ENCODE measurements at places on chromosomes 4 and X. TPM values are rescaled to one million over a fixed set of nuclear protein-coding genes. Genes with fewer than 3 reads are reported as not detected.

DNA sequence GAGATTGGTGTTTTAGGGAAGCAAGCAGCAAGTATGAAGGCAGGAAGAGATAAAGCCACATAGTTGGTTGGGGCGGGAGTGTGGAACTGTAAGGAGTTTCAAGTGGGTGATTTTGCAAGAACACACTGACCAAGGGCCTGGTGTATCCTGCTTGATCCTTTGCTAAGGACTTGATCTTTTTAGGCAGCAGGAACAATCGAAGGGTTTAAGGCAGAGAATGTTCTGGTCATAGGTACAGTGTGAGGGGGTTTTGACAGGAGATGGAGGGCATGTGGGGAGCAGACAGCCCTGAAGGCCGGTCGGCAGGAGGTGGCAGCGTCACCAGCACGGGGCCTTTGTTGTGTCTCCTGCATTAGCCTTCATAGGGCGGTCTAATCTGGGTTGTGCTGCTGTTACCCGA, 54.7 kb downstream of the FAM193A start:
- DNase-seq, result peak; percentile 14

DNA sequence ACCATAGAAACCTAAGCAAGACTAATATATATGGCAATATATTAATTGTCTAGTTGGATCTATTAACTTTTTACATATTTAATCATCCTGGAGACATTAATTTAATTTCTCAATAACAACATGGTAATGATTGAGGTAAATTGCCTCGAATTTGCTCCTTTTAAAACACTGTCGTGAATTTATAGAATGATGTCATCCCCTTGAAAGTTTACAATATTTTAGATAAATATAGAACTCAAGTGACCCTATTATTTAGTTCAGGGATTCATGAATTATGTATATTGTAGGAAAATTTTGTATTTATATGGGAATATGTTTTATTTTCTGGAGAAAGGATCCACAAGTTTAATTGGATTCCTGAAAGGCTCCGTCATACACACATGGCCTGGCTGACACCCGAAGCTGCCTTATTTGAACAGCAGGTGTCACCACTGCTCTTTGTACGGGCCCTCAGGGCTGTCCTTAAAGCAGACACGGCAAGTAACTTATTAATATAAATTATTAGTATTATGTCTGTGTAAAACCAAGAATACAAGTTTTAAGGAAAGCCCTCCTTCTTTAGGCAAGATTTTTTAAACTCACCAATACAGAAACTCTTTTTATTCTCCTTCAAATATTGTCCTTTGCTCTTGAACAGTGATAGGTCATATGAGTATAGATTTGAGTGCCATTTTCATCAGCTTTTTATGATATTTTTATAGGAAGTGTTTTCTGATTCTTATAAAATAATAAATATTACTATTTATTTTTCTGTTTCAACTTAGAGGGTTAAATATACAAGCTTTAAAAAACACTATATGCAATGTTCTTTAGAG, 1.9 kb upstream of the PLRG1 start:
- peak; percentile 74 for DNase-seq

GRCh38 chr4:113162089-113162488, 112.6 kb downstream of the ANK2 start:
- DNase-seq, result peak; percentile 61

DNA sequence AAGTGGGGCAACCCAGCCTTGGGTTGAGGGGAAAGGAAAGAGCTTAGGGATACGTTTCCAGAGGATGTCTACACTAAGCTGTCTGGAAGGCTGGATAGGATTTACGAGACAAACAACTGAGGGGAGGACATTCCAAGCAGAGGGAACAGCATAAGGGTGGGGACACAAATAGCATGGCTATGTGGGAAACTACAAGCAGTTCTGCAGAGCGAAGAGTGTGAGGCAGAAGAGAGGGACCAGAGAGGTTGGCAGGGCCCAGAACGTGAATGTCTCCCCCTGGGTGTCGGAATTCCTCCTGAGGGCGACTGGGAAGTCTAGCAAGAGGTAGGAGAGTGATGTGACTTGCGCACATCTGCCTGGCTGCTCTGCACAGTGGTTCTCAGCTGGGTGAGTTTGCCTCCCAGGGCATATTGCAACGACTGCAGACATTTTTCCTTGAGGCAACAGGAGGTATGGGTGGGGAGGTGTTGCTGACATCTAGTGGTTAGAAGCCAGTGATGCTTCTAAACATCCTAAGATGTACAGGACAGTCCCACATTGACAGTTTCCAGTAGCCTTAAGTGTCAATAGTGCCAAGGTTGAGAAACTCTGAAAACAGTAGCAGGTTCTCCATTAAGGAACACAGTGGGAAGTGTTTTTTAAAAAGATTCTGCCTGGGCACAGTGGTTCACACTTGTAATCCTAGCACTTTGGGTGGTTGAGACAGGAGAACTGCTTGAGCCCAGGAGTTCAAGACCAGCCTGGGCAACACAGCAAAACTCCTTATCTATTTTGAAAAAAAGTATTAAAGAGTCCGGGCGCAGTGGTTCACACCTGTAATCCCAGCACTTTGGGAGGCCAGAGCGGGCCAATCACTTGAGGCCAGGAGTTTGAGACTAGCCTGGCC, 9.2 kb downstream of the NDUFA1 start:
- DNase-seq, result peak; percentile 57

GRCh38 chrX:13345037-13345436, 25.2 kb upstream of the ATXN3L start:
- DNase-seq, result peak; percentile 52

CD38 gene
- total RNA-seq, result 0.52 TPM

DNA sequence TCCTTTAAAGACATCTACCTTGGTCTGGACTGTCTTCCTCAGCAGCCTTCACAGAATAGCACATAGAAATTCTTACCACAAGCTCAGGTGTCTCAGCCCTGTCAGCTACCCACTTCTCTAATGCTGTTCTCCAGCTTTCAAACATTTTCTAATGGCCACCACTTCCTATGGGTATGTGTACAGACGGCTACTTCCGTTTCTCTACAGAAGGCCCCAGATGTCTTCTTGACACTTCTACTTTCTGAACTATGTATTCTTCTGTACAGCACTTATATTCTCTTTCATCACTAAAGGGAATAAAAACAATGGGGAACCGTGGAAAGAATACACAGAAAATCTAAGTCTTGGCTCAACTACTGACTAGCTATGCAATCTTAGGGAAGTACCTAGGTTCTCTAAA, 13.3 kb downstream of the OPHN1 start:
- DNase-seq, result no peak

- DNase-seq, result no peak
Measured at GRCh38 chr4:149910177-149910576, 94.5 kb upstream of the IQCM start.

DNA sequence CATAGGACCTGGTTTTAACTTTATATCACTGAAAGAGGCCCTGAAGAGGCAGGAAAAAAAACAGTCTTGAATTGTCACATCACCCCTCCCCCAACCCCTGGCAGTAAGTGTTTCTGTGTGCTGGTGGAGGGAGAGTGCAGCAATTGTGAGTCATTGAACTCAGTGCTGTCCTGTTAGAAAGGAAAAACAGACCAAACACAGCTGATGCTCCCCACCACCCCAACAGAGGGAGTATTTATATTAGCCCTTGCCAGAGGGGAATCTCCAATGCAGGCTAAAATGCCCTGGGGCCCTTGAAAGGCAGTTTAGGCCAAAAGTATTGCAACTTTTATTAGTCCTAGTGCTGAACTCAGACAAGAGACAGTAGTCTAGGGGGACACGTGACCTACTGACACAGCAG, 197.8 kb upstream of the AGTR2 start:
- DNase-seq, result peak; percentile 34

- peak; percentile 30 for DNase-seq
Measured at GRCh38 chr4:101229116-101229515, 118.2 kb downstream of the PPP3CA start.

GRCh38 chr4:3658530-3658913, 107.7 kb upstream of the ADRA2C start:
- DNase-seq, result no peak

SLC26A1 gene
- 1.4 TPM for total RNA-seq

- DNase-seq, result peak; percentile 15
Measured at GRCh38 chrX:107935664-107936433, 46.3 kb downstream of the TEX13B start.

SLC6A14 gene
- total RNA-seq, result 0.69 TPM

GRCh38 chr4:181272422-181272821, 970.8 kb upstream of the TENM3 start:
- no peak for DNase-seq

DNA sequence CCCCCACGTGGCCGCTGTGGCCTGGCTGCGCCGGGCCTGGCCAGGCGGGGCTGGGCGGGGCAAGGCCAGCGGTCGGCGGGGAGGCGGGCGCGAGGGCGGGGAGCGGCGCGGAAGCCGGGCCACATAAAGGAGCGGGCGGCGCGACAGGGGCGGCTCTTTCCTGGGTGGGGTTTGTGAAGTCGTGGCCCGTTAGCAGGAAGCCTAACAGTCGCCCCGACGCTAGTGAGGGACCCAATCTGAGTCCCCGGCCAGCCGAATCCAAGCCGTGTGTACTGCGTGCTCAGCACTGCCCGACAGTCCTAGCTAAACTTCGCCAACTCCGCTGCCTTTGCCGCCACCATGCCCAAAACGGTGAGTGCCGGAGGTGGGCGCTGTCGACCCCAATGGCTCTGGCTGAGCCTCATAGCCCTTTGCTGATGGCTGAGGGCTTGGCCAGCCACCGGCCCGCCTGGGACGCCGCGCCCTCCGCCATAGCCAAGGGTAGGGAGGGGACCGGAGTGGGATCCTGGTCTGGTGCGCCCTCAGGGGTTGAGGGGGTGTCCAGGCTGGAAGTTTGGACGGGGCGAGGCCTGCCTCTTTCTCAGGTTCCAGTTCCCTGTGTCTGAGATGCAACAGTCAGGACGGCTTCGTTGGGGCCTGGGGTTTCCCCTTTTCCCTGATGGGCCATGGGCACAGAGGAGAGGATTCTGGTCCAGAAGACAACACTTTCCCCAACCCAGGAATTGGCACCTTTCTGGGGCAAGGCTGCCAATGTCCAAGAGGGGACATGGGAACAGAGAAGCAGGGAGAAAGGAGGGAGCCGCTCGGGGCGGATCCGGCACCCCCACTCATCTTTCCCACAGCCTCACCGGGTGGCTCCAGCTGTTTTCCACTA, at the start of gene MSN:
Gene MSN (plus strand): TSS at position 152 of the 874 bp plus-strand sequence. CDS start 188 bp downstream, at position 340.
- no peak for DNase-seq

MAGEA10 gene
- not detected for total RNA-seq

DNA sequence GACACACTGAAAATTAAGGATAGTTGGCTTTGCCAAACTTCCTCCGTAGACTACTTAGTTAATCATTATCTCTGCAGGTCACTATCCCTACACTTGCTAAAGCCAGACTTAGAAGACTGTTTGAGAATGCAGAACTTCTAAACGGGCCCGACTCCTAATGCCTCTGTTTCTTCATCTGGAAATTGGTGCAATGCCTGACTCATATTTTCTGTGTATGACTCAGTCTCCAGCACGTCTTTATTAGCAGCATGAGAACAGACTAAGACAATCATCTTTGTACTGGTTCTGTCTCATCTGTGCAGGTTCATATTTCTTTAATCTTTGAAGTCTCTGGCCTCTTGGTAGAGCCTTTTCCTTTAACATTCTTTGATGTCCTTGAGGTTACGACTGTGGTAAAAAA, 411.9 kb upstream of the ACTRT1 start:
- peak; percentile 74 for DNase-seq

DNA sequence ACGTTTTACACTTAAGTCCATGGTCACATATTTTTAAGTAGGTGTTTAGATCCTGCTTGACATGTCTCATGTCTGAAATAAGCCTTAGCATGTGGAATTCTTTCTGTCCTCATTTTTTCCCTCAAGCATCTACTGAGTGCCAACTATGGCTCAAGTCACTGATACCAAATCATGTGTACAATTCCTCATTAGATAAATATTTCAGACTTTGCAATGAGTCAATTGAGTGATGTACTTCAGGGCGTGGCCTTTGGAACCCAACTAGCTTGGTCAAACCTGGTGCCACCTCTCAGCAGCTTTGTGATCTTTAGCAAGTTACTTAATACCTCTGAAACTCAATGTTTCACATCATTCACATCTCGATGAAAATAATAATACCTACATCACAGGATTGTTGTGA, 12.6 kb upstream of the JADE1 start:
- DNase-seq, result peak; percentile 51

DNA sequence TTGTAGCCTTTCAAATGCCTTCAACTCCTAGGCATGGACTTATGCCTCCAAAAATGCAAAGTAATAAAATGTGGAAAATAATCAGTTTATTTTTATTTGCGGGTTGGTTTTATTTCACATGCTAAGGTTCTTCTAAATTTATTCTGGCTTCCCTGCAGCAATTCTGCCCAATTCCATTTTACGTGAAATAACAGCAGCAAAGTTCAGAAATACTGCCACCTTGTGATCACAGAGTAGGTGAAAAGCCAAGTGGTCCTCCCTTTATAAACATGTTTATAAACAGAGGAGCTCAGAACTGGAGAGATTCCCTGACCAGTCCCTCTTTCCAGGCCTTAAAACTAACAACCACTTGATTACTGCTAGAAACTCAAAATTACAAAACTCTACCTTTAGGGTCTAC, 14.7 kb upstream of the DCHS2 start:
- DNase-seq, result peak; percentile 58

- DNase-seq, result no peak
Measured at GRCh38 chr4:164224871-164225270, 529.1 kb upstream of the SMIM31 start.

DNA sequence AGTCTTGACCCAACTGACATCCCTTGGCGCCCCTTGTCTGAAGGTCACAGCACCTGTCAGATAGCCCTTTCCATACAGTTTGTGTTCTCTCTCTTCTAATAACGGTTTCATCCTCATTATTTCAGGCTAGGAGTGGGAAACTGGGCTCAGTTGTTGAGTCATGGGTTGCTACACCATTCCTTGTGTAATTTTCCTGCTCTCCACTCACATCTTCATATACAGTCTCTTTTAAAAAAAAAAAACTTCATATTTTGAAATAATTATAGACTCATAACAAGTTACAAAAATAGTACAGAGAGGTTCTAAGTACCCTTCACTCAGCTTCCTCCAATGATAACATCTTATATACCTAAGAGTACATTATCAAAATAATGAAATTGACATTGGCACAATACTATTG, 60.2 kb upstream of the GRPR start:
- DNase-seq, result no peak

MAGEE2 gene
- not detected for total RNA-seq

PDCL2 gene
- not detected for total RNA-seq

CT45A5 gene
- total RNA-seq, result not detected

All from renal cortical epithelial cell (primary cell).